Mucosa of descending colon (tissue), 3 donors: ENCODE measurements at places on chromosomes 1 and 21. TPM values are rescaled to one million over a fixed set of nuclear protein-coding genes. Genes with fewer than 3 reads are reported as not detected.

GRIK1 gene
- total RNA-seq, result not detected

GBP1 gene
- 39.0 TPM for total RNA-seq

LRRC7 gene
- total RNA-seq, result 1.0 TPM

PDZK1IP1 gene
- 173 TPM for total RNA-seq

TMEM82 gene
- 19.7 TPM for total RNA-seq
